ENCODE measurements at places on chromosomes 5 and 9.

DNA sequence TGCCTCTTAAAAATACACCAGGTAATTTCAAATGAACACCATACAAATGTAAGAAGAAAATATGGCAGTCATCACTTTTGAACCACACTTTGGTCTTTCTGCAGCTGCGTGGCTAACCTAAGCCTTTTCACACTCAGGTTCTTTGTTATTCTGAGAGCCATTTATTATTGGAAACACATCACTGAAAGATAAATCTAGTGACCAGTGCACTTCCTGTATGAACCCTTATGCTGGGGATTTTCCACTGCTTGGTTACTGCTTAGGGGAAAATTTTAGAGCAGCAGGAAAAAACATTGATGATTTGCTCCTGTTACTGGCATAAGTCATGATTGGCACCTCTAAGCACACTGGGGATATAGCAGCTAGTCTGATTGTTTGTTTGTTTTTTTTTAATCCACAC, 58.6 kb upstream of the RANBP3L start:
- no peak for DNase-seq

DNA sequence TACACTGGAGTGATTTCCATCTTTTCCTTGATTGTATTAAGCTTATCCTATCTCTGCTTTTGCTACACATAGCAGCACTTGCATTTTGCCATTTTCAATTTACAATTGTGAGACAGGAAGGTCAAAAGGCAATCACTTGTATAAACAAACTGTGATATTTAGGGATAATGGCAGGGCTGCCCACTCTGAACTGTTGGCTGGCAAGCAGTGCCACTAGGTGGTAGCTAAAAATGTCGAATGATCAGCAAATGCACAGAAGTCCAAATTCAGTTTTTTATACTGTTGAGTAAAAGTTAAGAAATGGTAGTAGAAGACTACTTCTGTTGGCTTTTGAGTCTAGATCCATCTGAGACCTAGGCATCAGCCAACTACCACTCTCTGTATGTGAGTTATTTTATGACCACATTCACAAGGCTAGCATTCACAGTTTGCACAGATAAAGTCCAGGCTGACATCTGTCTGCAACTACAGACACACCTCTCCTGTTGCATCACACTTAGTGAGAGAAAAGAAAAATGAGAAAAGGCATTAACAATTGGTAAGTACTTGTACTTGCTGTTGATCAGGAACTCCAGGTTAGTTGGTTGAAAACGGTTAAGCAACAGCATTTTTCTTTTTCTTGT, 108.8 kb upstream of the ASTN2 start:
- no peak for DNase-seq

DNA sequence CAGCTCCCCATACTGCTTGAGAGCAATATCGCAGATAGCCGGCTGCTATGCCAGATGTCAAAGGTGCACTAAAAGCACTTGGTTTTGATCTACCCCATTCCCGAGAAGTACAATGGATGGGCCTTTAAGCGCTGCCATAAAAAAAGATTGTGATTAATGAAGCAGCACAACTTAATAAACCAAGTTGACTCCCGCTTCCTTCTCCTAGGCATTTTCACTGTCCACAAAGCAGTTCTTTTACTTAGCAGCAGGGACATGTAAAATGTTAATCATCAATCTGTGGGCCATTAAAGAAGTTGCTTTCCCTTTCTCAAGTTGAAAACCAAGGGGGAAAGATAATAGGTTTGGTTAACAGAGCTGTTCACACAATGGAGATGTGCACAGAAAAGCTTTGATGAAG, 176.4 kb downstream of the TRPM6 start:
- no peak for DNase-seq

DNA sequence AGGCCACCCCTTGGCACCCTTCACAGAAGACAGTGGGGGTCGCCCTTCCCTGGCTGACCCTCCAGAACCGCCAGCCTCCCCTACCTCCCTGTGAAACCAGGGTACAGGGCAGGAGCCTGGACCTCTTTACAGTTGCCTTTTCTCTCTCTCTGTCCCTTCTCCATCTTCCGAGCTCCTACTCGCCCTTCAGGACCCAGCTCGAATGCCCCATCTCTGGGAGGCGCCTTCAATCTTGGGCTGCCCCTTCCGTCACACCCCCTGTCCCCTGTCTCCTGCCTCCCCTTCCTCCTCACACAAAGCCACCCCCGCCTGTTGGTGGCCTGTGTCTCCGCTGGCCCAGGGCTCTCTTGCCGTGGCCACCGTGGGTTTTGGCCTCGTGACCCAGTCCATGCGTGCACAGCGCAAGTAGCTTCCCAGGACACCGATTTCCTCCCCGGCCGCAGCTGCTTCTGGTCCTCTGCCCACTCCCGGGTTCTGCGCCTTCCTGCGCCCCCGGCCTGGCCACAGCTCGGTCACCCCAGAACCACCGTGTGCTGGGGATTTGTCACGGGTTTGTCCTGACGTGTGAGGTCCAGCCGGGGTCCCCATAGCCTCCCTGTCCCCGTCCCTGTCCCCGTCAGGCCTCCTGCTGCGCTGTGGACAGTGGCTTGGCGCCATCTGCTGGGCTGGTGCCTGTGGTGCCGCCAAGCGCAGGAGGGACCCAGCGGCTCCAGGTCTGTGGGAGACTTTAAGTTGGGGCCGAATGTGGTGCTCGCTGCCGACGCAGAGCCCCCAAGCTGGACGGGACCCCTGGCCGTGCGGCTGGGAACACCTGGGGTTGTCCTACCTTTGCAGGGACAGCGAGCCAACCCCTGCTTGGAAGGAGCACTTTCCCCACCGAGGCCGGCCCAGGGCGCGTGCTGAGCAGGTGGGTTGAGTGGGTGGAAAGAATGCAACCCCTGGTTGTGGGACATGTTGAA, 4.0 kb upstream of the TMEM250 start:
- DNase-seq, result peak; percentile 48

GRCh38 chr9:93635186-93636107, 59.1 kb downstream of the PHF2 start:
- no peak for DNase-seq

- DNase-seq, result no peak
These were observed 19.8 kb upstream of the MTX3 start for GRCh38 chr5:80010754-80011392.

GRCh38 chr5:154202379-154203260, 12.1 kb downstream of the GALNT10 start:
- DNase-seq, result no peak

- no peak for DNase-seq
These were observed 210.1 kb upstream of the SLC24A2 start for GRCh38 chr9:19998823-19999455.

GRCh38 chr5:134000091-134000511, 4.7 kb downstream of the VDAC1 start:
- DNase-seq, result no peak

DNA sequence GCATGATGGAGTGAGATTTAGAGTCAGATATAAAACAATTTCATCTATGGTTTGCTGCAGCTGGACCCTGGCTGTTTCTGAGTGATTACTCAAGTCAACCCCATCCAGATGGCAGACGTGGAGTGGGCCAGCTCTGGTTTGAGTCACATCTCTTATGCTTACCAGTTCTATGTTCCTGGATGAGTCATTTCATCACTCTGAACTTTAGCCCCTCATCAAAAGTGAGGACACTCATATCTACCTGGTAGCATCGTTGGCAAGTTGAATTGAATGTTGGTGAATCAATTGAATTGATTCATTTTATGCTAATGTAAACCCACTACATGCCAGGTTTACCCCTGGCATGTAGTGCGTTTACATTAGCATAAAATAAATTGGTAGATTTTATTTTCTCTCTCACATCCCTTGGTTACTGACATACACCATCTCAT, 176.4 kb downstream of the FGF18 start:
- peak; percentile 70 for DNase-seq

DNA sequence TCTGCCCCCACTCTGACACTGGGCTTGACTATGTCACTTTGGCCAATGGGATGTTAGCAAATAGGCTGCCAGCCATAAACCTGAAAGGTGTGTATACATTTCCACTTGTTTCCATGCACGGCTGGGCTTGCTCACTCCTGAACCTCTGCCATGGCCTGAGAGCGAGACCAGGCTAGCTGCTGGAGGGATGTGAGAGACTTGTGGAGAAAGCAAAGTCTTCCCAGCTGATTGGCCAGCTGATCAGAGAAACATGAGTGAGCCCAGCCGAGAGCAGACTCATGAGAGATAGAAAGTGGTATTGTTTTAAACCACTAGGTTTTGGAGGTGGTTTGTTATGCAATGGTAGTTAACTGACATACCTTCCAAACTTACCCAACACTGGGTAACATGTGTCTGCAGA, 13.9 kb downstream of the FAM193B start:
- DNase-seq, result peak; percentile 44

GRCh38 chr9:91033270-91033669, 231.7 kb downstream of the SYK start:
- no peak for DNase-seq

- DNase-seq, result no peak
These were observed 3.4 kb downstream of the TNC start for GRCh38 chr9:115114546-115114945.

DNA sequence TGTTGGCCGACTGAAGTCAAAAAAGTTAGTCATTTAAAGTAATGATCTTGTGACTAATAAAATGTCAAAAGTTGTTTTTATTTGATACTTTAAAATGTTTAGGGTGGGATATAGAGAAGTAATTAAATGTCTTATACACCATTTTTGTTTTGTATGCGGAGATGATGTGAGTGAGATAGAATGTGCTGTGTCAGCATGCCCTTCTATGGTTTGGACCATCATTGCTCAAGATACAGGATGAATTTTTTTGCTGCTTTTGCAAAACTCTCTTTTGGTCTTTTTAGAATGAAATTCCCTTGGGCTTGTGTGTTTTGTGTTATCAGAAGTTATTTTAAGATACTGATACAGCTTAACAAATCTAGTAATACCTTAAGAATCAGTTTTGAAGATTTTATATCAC, 12.5 kb downstream of the SRFBP1 start:
- no peak for DNase-seq

DNA sequence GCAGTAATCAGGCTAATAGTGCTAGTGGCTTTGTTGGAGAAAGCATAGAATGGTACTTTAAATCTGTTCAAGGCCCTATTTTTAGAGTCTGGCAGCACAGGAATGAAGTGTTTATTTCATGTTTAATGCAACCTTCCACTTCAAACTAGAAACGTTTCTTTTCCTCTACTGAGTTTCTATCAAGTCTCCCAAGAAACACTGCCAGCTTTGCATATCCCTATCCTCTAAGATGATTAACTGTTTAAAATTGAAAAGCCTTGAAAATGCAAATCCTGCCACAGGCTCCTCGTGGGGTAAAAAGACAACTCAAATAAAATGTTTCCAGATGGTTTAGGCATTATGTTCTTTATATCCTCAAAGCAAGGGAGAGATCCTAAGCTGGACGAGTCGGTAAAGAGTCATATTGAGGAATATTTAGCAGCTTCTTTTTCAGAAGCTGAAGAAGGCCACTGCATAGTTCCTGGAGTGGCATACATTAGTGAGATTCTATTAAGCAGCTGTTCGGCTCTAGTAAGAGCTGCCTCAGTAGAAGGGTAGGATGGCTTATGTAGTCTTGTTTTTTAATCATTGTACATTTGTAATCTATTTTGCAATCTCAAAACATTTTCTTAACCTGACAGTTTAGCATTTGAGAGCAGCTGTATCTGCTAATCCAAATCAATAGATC, 251.2 kb downstream of the CHSY3 start:
- no peak for DNase-seq

GRCh38 chr5:32059761-32060530, 114.2 kb downstream of the GOLPH3 start:
- DNase-seq, result no peak

- DNase-seq, result no peak
These were observed 379.0 kb upstream of the NUDT12 start for GRCh38 chr5:103941596-103941995.

- no peak for DNase-seq
These were observed 304.2 kb downstream of the ENC1 start for GRCh38 chr5:74336297-74336696.

DNA sequence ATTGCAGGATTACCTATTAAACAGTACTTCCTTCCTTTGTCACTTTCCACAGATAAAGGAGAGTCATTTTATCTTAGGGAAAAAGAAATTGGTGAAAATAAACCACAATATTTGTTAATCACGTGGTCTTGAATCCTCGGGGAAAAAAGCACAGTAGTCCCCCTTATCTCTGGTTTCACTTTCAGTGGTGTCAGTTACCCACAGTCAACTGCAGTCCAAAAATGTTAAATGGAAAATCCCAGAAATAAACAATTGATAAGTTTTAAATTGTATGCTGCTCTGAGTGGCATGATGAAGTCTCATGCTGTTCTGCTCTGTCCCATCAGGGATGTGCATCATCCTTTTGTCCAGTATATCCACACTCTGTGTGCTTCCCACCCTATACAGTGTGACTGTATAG, 405.2 kb upstream of the MPDZ start:
- DNase-seq, result no peak

DNA sequence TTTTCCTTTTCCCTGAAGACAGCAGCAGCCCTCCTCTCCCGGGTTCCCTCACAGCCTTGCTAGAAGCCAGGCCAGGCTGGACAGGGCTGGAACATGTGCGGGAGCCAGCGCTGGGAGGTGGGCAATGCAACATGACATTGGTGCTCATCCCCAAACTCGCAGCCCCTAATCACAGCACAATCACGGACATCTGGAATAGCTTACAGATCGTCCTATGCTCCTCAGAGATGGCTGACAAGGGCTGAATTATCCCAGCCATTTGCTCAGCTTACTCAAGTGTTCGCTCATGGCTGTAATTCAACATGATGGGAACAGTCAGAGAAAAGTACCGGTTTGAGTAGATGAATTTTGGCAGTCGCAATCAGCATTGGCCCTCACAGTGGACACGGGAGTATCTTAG, 49.8 kb downstream of the FSTL4 start:
- no peak for DNase-seq

DNA sequence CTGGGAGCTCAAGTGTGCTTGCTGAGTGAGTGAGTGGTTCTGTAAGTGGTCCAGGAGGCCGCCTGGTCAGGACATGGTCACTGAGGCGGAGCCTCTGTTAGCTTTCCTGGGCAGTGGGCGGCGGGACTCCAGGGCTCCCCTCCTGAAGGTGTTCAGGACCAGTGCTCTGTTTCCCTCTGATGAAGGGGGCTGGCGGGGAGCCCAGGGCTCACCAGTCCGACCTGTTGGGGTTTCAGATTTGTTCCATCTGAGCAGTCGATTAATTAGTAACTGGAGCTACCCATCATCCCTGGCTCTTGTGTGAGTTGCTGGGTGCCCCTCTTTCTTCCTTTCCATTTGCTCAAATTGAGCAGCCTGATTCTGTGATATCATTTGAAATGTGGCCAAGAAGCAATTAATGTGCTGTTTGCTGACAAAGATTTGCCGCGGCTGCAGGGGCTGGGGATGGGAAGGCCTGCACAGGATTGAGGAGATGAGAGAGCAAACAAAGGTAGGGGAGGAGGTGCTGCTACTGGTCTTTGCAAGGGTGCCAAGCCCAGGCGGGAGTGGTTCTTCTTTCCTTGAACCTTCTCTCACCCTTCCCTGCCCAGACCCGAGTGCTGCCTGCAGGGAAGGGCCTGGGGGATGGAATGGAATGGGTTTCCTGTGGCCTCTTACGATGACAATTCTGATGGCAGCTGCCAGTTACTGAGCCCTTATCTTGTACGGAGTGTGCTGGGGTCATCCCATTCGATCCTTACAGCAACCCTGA, 92.8 kb upstream of the PITX1 start:
- no peak for DNase-seq

Measured in MV-4-11 (cell line).